ENCODE measurements at places on chromosomes 1 and 21.

DNA sequence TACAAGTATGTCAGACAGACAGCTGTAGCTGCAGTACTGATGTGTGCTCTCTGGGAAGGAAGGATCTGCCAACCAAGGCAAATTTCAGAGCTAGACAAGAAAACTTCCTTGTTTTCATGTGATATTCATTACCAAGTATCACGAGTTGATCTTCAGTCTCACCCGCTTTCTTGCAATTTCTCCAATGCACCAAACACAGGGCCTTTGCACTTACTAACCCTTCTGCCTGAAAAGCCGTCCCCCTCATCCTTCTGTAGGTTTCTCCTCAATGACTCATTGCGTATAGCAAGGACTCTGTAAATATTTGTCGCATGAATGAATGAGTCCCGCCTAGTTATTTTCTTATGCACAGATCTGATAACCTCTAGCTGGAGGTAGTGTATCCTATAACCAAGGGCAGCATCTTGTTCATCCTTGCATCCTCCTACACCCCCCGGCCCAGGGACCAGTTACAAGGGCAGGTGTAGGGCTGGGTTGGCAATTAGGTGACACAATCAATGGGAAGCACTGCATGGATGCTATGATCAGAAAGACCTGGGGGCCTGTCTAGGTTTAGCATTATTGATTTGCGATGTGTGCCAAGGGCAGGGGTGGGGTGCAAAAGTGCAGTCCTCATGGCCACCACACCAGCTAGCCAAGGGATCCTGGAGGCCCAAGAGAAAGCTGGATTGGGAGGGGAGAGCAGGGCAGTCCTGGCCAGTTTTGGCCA, 51.4 kb upstream of the GPR157 start:
- DNase-seq = no peak

DNA sequence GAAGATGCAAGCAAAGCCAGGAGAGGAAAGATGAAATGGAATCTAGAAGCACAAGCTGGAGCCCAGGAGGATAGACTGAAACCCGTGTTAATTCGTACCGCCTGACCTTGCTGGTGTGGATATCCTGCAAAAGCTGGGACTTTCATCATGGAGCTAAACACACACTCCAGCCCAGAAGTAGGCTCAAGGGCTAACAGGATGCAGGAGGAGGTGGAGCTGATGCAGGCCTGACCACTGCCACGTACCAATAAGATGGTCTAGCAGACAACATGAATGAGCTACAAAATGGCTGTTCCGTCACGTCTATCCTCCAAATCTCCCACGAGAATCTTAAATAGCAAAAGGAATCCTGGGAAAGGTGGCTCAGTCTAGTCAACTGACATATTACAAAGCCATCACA, 270.3 kb downstream of the SDCCAG8 start:
- no peak for DNase-seq

DNA sequence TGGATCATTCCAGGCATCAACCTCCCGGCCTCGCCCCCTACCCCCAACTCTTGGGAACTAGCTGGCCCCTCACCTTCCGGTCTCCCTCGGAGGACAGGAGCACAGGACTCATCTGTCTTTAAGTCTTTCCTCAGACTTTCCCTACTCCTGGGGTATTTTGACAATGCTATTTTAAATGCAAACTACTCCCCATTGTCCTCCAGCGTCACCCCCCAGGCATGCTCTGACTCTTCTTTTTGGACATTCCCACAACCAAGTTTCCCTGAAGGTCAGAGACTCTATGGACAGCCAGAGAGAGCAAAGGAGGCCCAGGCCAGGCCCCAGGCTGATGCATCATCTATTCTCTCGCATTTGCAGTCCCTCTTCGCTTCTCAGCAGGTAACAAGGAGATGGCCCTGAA, 424.3 kb downstream of the PCP4 start:
- DNase-seq = no peak

- DNase-seq = no peak
Measured at GRCh38 chr1:2505461-2505994, 20.9 kb downstream of the PANK4 start.

GRCh38 chr1:26031611-26032220, 10.1 kb downstream of the EXTL1 start:
- DNase-seq = no peak

DNA sequence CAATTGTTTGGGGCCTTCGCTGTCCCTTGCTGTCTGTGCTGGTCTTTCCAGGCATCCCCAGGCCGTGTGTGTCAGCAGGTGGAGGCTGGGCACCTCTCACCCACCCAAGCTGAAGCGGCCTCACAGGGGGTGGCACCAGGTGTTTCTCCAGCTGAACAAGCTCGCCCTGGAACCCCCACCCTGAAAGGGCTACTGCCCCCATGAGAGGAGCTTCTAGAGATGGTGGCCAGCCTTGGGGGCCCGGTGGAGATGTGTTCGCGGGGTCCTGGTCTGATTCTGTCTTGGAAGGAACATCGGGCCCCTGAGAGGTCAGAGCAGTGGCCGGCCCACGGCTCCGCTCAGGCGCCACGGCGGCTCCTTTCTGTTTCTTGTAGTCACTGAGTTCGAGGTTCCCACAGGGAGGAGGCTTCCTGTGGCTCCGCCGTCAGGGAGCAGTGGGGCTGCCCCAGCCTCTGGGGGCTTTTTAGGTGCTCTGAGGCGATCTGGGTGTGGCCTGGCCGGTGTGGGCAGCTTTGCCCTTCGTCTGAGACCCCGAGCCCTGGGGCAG, 46.9 kb downstream of the SKI start:
- DNase-seq = no peak

- DNase-seq = no peak
Measured at GRCh38 chr1:192563129-192563528, 12.4 kb upstream of the RGS1 start.

- no peak for DNase-seq
Measured at GRCh38 chr1:78334952-78335351, 155.8 kb upstream of the PTGFR start.

DNA sequence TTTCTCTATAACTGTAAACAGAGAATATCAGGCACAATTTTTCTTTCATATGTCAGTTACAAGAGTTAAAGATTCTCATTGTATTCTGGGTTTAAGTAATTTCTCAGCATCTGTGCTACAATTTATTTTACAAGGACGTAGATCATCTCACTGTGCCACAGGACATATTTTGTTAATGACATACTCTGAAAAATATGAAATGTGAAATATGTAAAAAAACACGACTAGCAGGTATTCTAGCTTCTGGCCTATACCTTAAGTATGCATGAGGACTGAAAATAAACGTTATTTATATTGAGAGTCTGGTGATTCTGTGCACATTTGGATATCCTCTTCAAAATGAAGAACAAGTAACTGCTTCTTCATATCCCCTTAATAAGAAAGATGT, 308.8 kb downstream of the BRINP3 start:
- DNase-seq = no peak

DNA sequence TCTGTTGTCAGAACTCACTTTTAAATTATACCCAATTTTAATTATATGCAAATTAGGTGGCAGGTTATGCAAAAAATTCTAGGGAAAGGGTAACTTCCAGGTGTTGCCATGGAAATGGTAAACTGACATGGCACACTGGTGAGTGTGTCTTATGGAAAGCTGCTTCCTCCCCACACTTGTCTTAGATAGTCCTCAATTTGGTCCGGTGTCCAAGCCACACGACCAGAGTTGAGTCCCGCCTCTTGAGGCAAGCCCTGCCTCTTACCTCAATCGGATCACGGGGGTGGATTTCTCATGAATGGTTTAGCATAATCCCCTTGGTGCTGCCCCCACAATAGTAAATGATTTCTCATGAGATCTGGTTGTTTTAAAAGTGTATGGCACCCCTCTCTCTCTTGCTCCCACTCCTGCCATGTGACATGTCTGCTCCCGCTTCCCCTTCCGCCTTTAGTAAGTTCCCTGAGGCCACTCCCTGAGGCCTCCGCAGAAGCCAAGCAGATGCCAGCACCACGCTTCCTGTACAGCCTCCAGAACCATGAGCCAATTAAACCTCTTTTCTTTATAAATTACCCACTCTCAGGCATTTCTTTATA, 74.9 kb downstream of the MATN1 start:
- no peak for DNase-seq

- no peak for DNase-seq
Measured at GRCh38 chr1:41366455-41367287, 5.4 kb downstream of the FOXO6 start.

- DNase-seq = no peak
Measured at GRCh38 chr1:20355101-20355827, 64.6 kb downstream of the VWA5B1 start.

GRCh38 chr1:32180186-32181060, 948 bp downstream of the TXLNA start:
- peak; percentile 46 for DNase-seq

DNA sequence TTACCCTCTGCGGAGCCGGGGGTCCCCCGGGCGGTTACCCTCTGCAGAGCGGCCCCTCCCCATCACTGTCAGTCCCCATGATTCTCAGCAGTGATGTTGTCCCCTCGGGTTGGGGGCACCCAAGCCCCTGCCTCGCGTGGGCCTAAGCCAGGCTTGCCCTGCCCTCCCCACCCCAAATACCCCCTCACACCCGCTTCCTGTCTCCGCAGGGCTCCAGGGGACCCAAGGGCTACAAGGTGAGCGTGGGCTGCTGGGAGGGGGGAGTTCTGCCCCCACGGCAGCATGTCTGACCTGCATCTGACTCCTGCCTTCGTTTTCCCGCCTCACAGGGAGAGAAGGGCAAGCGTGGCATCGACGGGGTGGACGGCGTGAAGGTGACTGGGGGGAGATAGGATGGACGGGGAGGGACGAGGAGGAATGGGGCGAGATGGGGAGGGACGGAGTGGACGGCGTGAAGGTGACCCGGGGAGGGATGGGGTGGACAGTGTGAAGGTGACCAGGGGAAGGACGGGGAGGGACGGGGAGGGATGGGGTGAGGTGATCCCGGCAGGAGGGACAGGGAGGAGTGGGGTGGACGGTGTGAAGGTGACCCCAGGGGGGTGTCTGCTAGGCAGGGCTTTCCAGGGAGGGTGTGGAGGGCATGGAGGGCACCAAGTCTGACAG, 8.6 kb downstream of the COL6A1 start:
- DNase-seq = no peak

GRCh38 chr21:38775733-38776132, 30.0 kb upstream of the ETS2 start:
- DNase-seq = no peak

DNA sequence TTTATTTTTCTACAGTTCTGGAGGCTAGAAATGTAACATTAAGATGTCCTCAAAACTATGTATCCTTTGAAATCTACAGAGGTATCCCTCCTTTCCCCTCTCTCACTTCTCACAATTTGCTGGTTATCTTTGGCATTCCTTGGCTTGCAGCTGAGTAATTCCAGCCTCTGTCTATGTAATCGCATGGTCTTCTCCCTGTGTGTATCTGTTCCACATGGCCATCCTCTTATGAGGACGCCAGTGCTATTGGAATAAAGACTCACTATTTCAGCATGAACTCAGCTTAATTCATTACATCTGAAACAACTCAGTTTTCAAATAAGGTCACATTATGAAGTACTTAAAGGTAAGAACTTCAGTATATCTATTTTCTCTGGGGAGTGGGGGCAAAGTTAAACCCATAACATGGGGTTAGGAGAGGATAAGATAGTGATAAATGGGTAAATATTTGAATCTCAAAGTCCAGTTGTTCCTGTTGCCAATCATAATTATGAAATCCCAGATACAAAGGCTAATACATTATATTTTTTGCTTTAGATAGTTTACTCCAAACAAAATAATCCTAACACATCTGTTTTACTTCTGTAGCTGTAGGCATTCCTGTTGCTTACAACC, 1290.8 kb downstream of the NCAM2 start:
- no peak for DNase-seq

DNA sequence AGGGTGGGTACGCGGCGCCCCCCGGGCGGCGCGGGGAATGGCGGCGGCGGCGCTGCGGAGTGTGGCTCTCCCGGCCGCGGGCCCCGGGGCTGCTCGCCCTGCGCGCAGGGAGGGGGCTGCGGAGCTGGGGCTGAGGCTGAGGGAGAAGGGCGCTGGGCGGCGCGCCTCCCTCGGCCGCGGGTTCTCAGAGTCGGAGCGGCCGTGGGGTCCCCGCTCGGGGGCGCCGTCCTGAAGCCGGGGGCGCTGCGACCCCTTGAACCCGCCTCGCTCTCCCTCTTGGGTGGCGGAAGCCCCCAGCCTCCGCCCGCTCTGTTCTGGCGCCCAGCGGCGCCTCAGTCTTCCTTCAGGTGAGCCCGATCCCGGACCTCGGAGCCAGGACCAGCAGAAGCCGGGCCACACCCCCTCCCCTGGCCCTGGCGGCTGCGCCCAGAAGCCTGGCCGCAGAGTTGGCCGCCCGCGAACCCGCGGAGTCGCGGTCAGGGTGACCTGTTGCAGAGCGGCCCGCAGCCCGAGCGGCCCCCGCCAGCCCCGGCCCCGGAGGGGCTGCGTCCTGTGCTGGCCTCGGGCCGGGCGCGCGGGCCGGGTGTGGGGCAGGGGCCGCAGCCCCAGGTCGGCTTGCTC, 532 bp downstream of the RALGPS2 start:
- DNase-seq = peak; percentile 15

DNA sequence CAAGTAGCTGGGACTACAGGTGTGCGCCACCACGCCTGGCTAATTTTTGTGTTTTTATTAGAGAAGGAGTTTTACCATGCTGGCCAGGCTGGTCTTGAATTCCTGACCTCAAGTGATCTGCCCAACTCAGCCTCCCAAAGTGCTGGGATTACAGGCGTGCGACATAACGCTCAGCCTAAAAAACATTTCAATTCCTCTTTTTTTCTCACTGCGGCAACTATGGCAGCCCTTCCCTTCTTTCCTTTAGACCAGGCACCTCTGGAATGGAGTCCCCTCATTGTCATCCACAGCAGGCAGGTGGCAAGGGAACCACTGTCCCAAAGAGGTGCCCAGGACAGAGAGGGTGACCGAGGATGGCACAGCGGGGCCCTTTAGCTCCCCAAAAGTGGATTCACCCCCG, 14.1 kb downstream of the CEP104 start:
- no peak for DNase-seq

DNA sequence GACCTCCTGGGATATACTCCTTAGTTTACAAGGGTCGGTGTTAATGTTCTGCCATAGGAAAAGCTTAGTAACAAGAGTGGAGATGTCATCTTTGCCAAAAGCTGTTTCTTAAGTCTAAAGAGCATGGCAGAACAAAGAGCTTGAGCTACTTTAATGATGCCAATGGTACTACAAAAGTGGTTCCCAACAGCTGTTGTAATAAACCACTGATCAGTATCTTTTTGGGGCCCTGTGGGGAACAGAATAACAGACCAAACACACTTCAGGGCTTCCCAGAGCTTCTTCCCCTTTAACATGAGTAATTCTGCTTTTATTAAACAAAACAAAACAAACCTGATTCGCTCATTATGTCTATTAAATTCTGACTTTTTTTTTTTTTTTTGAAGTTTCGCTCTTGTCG, 116.3 kb downstream of the NCAM2 start:
- no peak for DNase-seq

DNA sequence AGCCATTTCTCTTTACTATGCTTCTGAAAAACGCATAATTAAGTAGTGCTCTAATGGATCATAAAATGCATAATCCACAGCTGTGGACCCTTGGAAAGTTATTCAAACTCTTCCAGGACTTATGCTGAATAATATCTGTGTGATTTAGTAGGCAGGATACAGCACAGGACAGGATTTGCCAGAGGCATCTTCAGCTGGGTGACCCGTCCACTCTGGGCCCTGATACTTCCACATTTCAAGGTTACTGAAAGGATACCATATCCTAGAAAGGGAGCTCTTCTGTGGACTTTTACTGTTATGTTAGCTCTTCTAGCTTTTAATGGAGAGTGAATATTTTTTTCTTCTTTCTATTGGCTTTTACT, 49.6 kb downstream of the MAP10 start:
- no peak for DNase-seq

All from GM12892 (cell line).